Fibroblast of skin of back (primary cell): ENCODE measurements at places on chromosomes 5 and 9.

- no peak for DNase-seq
These were observed 53.9 kb downstream of the ADAM19 start for GRCh38 chr5:157521704-157522029.

- peak; percentile 41 for DNase-seq
These were observed 83.7 kb downstream of the MYO10 start for GRCh38 chr5:16852251-16853005.

GRCh38 chr5:55226027-55226933, 835 bp downstream of the MCIDAS start:
- DNase-seq = peak; percentile 39

DNA sequence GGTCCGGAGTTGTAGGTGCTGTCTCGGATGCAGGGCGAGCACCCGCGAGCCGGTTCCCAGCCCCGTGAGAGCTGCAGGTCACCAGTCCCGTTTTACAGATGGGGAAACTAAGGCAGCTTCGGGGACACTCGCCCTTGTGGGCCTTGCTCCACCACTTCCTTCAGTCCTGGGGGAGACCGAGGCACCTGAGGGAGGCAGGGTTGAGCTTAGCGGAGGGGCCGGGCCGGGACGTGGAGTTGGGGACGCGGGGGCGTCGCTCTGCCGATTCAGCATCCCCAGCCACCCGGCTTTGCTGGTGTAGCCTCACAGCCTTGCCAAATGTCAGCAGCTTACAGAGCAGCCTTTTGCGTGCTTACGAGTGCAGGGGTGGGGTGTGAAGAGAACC, 530 bp downstream of the BBLN start:
- DNase-seq = peak; percentile 20

- no peak for DNase-seq
These were observed 159.7 kb downstream of the ATP10B start for GRCh38 chr5:160692271-160692670.

- DNase-seq = no peak
These were observed 386.8 kb upstream of the PTPRD start for GRCh38 chr9:10999646-11000045.

- peak; percentile 58 for DNase-seq
These were observed 93.3 kb downstream of the TLE1 start for GRCh38 chr9:81595887-81596543.

- no peak for DNase-seq
These were observed 5.9 kb downstream of the FBN2 start for GRCh38 chr5:128532127-128532526.

DNA sequence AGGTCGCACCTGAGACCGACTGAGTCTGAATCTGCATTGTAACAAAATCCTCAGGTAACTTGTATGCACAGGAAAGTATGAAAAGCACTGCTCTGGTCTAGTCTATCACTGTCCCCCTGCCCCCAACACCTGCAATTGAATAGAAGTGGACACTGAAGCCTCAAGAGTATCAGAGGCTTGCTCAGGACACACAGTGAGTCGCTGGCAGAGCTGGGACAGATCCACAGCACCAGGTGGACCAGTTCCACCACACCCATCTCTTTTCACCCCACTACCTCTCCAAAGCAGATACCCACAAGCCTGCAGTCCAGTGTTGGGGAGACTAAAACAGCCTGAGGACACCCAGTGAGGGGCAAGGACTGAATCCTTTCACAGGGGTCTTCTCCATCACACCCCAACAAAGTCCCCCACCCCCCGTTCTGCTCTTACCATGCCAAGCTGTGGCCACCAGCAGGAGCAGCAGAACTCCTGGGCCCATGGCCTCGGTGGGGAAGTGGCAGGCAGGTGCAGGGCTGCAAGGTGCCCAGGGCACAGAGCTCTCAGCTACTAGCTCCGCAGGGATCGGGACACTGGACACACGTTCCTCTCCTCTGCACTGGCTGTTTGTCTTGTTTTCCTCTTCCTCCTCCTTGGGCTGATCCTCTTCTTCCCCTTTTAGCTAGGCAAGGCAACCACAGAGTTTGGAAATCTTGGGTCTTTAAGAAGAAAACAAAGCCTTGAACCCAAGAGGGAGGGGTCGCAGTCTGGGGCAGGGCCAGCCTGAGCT, at the start of gene CSF1R:
TSS of gene CSF1R (minus strand) at position 605 of the 766 bp plus-strand sequence. CDS start at position 478, 127 bp downstream.
- no peak for DNase-seq

GRCh38 chr9:121645853-121646807, 5.3 kb upstream of the DAB2IP start:
- DNase-seq = no peak

DNA sequence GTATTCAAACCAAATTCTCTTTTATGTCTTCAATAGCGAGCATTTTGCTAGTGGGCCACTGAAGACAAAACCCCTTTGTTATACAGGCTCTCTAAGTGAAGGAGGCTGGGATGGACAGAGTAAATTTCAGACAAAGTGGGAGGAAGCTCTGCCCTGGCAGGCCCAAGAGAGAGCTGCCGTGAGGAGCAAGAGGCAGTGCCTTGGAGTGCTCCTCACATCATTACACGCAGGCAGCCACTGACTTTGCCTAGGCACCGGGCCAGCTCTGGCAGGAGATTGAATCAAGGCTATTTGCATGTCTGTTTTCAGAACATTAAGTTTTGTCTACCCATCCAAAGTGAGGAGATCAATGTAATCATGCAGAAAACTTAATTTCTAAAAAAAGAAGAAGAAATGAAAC, 167.7 kb downstream of the CCDC192 start:
- no peak for DNase-seq

DNA sequence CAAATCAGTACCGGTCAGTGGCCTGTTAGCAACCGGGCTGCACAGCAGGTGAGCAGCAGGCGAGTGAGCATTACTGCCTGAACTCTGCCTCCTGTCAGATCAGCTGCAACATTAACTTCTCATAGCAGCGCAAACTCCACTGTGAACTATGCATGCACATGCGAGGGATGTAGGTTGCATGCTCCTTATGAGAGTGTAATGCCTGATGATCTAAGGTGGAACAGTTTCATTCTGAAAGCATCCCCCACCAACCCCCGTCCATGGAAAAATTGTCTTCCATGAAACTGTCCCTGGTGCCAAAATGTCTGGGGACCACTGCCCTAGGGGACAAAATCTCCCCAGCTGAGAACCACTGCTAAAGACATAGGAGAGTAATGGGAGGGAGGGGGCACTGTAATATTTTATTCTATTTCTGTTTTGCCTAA, 51.1 kb downstream of the P4HA2 start:
- DNase-seq = no peak
